Right renal cortex interstitium (tissue), 3 donors: ENCODE measurements at places on chromosomes 7 and 10.

- DNase-seq = no peak
These were observed 449.0 kb downstream of the ETV1 start for GRCh38 chr7:13540429-13540828.

DNA sequence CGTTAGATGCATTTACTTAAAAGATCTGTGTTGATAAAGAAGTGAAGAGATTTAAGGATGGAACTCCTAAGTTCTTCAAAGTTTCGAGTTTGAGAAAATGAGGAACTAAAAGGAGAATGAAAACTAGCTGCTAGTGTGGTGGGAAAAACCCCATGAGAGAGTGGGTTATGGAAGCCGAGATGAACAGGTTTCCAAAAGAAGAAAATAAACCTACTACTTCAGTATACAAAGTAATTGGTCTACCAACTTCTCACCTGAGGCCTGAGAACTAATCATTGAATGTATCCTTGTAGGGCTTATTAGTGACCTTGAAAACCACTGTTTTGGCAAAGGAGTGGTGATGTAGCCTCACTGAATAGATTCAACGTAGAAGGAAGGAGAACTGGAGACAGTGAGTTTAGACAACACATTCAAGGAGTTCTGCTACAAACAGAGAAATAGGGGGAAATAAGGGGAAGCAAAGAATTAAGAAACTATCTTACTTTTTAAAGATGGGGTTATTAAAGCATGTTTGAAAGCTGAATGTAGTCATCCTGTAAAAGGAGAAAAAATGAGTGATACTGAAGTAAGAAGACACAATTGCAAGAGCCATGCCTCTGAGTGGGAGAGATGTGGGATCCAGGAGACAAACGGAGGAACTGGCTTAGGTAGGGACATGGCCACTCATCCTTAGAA, 50.8 kb downstream of the CH25H start:
- no peak for DNase-seq

GRCh38 chr10:78540355-78541076, 506.9 kb downstream of the RPS24 start:
- no peak for DNase-seq

DNA sequence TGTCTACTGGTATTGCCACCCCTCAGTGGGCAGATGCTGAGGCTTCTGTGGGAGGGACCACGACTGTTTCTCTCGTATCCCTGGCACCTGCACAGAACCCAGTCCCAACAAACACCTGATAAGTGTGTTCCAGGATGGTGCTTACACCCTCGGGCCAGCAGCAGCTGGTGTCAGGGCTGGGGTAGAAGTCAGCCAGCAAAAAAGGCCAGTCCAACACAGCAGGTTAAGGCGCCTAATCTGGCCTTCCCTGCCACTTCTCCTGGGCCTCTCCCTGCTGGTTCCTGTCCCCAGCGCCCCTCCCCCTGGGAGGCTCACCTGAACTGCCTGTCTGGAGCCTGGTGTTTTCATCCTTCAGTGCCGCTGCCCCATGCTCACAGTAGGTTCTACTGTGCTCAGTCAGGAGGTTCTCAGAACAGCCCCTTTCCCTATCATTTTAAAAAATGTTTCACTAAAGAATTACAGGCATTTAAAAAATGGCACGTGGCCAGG, 20.0 kb downstream of the PODXL start:
- DNase-seq = no peak

- no peak for DNase-seq
These were observed 23.9 kb upstream of the ZNF716 start for GRCh38 chr7:57425969-57426628.
